Muscle of leg (tissue), 16 donors: ENCODE measurements at places on chromosomes 2 and 18. TPM values are rescaled to one million over a fixed set of nuclear protein-coding genes. Genes with fewer than 3 reads are reported as not detected.

The CRYBA2 gene
- not detected for total RNA-seq

The SLC35G4 gene
- total RNA-seq, result not detected

The DLX1 gene
- total RNA-seq, result 0.09 TPM

The VIT gene
- total RNA-seq, result 9.6 TPM

The KCNK3 gene
- total RNA-seq, result 1.1 TPM
